Hematopoietic multipotent progenitor cell treated with erythropoietin and hydrocortisone succinate and interleukin-3 and kit ligand, for 6 days (in vitro differentiated cells): ENCODE measurements at places on chromosomes 2 and 18.

GRCh38 chr2:26696351-26696816 lies 3.9 kb downstream of the KCNK3 start:
- DNase-seq, result no peak

- no peak for DNase-seq
These were observed 37.4 kb upstream of the SLC39A10 start for GRCh38 chr2:195619590-195619989.

- DNase-seq, result no peak
These were observed 436.8 kb upstream of the MYT1L start for GRCh38 chr2:2767837-2768236.

DNA sequence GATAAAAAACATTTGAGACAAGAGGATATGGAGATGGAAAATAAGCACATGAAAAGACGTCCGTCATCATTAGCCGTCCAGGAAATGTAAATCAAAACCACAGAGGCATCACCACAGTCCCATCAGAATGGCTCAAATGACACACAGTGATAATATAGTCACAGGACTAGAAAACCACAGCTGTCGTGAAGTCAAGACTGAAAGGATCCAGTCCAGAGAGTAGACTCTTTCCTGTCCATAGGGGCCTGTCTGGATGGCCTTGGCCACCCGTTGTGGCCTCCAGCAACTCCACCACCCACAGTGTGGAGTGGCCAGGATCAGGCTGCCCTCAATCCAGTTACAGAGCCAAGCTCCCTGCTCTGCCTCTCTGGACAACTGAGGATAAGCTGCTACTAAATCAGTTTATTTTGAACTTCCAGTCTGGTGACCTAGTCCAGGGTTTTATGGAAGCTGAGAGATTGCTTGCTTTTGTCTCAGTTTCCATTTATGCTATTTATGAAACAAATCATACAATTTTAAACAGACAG lies 60.4 kb downstream of the RHOB start:
- DNase-seq, result peak; percentile 20
